ENCODE measurements at places on chromosomes 11 and 22.

DNA sequence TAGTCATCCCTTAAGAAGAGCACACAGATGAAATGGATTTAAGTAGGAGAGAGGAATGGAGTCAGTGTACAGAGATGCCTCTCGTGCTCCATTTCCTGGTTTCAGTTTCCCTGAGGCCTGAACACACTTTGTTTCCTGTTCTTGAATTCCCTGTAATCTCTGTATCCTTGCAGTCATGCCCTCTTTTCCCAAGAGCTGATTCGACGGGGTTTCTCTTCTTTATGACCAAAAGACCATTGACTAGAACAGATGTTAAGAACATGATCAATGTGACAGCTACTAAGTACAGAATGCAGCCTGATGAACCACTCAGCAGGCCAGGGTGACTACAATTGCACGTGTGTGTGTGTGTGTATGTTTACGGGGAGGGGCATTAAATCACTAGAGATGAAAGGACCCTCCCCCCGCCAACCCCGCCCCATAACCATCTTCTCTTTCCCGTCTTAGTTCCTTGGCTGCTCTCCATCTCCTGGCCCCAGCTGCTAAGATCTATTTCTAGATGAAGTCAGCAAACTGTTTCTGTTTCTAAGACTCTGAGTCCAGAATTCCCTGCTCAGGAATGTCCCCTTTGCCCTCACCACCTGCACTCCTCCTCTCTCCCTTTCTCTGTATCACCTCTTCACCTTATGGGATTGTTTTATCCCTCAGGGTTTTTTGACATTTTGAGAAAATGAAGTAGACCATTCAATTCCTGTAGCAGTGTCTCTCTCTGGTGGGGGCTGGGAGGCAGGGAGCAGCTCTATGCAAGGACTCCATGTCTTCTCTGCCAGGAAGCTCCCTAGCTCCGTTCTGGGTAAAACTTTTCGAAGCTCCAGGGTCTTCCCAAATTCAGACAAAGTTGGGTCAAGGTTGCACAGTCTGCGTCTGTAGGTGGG is 26.0 kb downstream of the SLC22A6 start:
- DNase-seq: no peak

DNA sequence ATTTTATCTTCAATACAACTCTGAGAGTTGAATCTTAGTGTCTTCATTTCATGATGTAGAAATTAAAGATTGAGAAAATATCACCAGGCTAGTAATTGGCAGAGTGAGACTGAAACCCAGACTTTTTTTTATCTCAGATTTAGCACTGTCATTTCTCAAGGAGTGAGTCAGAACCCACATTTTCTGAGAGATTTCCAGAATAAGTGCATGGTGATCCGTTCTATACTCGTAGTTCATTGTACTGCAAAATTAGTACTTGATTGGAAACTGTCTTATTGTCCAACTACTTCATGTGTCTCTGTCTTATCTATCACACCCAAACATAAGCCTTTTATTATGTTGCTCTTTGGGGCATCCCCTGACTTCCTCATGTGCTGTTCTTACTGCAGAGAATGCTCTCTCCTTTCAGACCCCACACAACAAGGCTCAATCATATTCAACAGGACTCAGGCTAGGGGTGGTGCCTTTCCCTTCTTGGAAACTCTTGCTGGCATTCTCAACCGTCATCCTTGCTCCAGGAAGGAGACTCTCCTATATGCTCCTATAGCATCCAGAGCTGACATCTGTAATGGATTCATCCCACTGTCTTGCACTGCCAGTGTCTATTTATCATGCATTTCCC is 76.7 kb upstream of the BLID start:
- DNase-seq: no peak

DNA sequence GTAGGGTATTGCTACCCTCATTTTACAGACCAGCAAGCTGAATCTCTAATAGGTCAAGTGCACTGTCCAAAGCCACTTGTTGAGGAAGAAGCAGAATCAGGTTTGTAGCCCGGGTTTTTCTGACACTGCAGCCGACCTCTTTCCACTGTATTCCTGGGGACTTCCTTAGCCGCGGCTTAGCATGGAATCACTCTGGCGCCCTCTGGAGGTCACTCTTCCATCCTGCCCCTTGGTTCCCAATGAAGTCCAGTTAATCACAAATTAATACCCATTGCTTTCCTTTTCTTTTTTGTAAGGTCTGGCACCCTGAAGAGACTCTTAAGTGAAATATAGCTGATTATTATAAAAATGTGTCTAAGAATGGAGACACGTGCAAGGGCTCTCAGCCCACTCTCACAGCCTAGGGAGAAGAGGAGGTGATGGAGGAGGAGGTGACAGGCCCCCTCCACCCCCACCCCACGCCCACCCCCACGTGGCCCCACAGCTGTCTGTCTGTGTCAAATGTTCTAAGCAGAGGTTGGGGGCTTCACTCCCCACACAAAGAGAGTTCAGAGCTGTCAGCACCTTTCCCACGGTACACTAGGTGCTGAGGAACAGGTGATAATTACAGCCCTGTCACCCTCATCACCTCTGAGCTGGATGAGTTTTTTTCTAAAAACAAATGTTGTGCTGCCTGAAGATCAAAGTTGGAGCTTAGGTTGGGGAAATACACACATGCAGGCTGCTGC is 57.7 kb upstream of the DRD2 start:
- peak; percentile 33 for DNase-seq

GRCh38 chr22:36222887-36223450 is 16.4 kb downstream of the APOL2 start:
- DNase-seq: no peak

DNA sequence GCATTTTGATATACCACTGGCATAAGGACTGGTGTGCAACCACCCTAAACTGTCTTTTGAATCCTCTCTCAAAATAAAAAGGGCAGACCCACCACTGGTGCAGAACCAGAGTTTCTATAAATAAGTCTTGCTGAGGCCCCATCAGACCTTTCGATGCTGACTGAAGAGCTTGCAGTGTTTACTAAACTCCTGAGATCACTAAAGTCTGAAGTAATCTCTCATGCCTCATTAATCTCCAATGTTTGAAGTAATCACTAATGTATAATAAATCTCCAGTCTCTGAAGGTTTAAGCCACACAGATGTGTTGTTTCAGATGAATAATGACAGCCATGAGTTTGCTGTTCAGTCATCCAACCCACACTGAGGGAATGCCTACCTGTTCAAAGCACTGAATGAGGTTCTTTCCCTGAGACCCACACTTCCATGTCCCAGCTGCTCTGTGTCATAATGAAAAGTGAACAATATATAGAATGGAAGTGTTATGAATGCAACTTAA is 50.6 kb upstream of the DEUP1 start:
- no peak for DNase-seq

- no peak for DNase-seq
These were observed 541.5 kb upstream of the ANO3 start for GRCh38 chr11:25790396-25790795.

GRCh38 chr11:71078482-71078881 is 173.9 kb downstream of the SHANK2 start:
- DNase-seq: no peak

DNA sequence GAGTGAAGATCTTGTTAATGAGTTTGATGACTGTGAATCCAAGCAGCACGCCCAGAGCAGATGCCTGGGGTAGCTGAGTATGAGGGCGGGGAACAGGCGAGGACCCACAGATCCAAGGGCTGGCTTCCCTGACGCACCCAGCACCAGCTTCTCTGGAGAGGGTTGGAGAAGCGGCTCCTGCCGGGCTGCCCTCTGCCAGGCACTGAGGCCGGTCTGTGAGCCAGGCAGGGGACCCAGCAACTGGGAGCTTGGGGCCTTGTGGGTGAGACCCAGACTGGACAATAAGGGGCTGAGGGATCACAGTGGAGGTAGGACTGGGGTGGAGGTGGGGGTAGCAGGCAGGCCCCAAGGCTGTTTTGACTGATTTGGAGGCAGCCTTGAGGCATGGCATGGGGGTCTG is 8.6 kb upstream of the SYT12 start:
- no peak for DNase-seq

DNA sequence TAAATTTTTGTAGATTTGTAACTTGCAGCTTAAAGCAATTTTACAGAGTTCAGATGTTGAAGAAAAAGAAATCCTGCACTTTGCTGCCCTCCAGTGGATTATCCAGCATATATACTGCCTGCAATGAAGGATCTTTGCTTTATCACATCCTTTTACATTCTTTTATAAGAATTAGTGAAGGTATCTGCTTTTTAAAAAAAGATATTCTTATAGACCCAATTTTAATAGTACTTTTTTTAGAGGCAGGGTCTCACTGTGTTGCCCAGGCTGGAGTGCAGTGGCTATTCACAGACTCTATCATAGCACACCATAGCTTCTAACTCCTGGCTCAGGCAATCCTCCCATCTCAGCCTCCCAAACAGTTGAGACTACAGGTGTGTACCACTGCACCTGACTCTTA is 60.7 kb downstream of the TTC17 start:
- DNase-seq: peak; percentile 31

GRCh38 chr11:34075178-34075820 is 23.8 kb downstream of the CAPRIN1 start:
- DNase-seq: no peak

DNA sequence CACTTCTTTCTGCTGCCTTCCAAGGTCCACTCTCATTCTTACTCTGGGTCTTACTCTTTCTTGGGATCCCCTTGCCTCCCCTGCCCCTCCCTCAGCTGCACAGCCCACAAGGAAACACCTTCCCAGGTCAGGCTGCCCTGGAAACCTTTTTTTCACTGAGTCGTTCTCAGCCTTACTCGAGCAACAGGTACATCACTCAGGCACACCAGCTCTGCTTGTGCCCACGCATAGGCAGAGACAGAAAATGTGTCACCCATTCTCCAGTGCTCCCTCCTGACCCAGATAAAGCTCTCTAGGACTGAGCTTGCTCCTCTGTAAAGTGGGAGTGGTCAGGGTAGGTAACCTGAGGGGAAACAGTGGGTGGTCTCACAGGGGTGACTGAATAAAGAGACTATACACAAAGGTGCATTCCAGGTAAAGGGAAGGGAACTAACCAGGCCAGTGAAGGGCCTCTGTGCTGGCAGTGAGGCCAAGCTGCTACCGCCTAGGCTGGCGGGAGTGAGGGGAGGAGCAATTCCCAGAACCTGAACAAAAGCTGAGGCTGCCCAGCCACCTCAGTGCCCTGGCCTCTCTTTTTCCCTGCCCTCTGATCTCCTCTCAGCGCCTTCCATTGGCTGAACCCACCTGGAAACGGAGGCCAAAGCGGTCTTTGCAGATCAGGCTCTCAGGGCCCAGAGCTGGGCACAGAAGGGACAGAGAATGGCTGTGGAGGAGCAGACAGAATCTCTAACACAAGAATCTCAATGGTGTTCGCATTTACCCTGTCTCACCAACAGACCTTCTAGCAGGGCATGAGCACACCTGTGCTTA is 15.9 kb downstream of the PRG3 start:
- no peak for DNase-seq

- DNase-seq: peak; percentile 29
These were observed 67.3 kb upstream of the ADSL start for GRCh38 chr22:40279017-40279416.
